NCI-H1694 treated with DMSO at 0.1 percent for 48 hours (cell line): ENCODE measurements at places on chromosomes 3 and 15.

DNA sequence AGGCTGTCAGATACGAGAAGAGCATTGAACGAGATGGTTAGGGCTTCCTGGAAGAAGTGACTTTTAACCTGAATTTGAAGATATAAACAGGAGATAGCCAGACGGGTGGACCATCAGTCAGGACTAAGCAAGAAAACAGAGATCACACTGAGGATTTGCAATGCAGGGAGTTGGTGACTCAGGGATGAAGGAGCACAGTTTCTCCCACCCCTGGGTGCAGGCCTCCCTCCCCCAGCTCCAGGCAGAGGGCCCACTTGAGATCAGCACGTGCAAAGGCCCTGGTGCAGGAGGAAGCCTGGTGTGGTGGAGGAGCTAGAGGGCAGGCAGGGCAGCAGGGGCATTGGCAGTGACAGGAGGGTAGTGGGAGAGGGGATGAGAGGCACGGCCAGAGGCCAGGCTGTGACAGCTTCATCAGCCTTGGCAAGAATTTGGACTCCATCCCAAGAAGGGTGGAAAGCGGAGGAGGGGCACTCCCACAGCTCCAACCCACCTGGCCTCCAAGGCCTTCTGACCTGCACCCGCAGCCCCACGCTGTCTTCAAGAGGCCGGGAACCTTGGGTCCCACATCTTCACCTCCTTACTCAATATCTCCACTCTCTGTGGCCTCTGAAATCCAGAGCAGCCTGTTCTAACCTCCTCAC lies 8.7 kb upstream of the PCSK6 start:
- no peak for DNase-seq

- no peak for DNase-seq
Observed at GRCh38 chr15:75145027-75145841, 56.4 kb upstream of the C15orf39 start.

DNA sequence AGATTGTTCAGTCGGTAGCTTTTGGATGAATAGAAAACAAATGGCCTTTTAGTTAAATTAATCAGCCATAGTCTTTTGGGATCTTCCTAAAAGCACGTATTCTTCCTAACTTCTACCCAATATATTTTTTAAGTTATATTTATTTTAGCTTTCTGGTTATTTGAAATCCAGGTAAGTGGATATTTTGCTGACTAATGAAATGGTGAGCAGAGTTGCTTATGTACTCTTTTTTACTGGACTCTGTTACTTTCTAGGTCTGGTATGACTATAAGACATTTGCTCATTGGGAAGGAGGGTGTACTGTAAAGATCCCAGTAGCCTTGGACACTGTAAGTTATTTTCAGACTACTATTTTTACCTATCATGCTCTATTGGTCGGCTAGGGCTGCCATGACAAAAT lies 13.8 kb upstream of the CAPN3 start:
- DNase-seq = no peak

- no peak for DNase-seq
Observed at GRCh38 chr3:52529376-52530333, 4.0 kb downstream of the NT5DC2 start.

GRCh38 chr3:42012935-42013690 lies 51.2 kb upstream of the ULK4 start:
- no peak for DNase-seq

DNA sequence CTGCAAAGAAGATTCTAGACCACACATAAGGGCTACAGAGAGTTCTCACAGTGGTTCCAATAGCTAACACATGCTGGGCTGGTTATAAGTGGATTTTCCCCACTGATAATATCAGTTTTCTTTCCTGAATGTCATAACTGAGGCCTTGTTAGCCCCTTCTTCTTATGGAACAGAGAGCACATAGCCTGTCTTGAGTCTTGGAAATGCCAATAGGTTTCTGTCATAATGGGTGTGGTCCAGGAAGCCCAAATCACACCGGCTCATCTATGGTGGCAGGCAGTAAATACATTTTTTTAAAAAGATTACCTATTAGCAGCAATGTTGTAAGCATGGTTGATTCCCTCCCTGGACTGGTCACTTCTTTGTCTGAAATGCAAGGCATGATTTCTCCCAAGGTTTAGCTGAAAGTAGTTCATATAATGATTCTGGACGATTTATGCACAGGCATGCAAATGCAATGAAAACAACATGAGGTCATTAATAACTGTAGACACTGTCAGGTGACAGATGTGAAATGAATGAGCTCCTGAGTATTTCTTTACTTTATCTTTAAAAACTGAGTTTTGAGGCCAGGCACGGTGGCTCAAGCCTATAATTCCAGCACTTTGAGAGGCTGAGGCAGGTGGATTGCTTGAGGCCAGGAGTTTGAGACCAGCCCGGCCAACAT lies 67.2 kb upstream of the ATP2C1 start:
- no peak for DNase-seq

GRCh38 chr3:140748903-140749302 lies 71.0 kb downstream of the TRIM42 start:
- no peak for DNase-seq

GRCh38 chr3:38516669-38517068 lies 20.5 kb downstream of the EXOG start:
- no peak for DNase-seq

DNA sequence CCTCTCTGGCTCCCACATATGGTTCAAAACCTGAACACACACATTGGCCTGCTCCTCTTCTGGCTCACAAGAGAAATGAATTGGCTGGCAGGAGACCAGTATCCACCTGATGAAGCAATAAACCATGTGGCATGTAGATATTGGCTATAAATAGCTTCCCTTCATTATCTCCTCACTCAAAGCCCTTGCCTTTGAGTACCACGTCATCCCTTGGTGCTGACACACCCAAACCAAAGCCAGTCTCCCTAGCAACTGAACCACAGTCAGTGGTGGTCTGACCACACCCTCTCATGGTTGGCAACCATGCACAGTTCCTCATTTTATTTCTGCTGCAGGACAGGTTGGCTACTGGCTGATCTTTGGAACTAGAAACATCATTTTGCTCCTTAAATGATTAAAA lies 98.8 kb downstream of the ZNF621 start:
- peak; percentile 2 for DNase-seq

- DNase-seq = no peak
Observed at GRCh38 chr3:24137958-24138875, 193.1 kb downstream of the NR1D2 start.

GRCh38 chr15:92958105-92958504 lies 58.0 kb downstream of the CHD2 start:
- no peak for DNase-seq

- DNase-seq = no peak
Observed at GRCh38 chr3:31412832-31413231, 119.9 kb upstream of the STT3B start.

- DNase-seq = no peak
Observed at GRCh38 chr3:188170461-188171459, 16.8 kb downstream of the LPP start.

GRCh38 chr3:150396956-150397550 lies 11.0 kb upstream of the TSC22D2 start:
- DNase-seq = no peak

DNA sequence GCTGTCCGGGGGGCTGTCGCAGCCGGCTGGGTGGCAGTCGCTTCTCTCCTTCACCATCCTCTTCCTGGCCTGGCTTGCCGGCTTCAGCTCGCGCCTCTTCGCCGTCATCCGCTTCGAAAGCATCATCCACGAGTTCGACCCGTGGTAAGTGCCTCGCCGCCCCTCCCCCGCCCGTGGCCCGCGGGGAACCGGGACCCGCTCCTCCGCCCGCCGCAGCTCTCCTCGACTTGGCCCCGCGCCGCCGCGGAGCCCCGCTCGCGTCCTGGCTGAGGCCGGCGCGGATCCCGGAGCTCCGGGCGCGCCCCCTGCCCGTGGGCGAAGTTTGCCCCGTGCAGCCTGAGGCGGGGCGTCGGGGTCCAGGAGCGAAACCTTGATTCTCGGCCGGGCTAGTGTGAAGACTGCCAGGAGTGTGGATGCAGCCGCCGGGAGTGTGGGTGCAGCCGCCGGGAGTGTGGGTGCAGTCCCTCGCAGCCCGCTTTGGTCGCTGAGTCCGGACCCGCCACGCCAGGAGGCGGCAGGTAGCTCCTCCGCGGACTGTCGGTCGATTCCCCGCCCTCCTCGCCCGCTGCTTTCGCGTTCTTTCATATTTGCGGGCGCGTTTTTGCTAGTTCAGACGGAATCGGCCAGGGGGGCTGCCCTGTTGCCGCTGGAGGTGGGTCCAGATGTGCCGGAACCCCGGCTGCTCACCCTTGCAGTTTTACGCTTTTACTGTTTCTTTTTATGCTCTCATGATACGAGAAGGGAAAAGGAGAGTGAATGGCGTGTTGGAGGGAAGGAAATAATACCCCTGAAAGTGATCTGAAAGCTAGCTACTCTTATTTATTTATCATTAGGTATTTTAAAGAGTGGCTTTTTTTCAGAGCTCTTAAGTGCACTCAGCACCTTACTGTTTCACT lies 692 bp downstream of the STT3B start:
- DNase-seq = no peak

GRCh38 chr3:85455561-85456200 lies 496.9 kb downstream of the CADM2 start:
- DNase-seq = no peak

GRCh38 chr3:97269202-97269601 lies 454.8 kb downstream of the EPHA6 start:
- DNase-seq = no peak

- DNase-seq = no peak
Observed at GRCh38 chr3:168197162-168197561, 101.4 kb upstream of the GOLIM4 start.

GRCh38 chr15:49864251-49864650 lies 243.4 kb downstream of the DTWD1 start:
- DNase-seq = no peak

- no peak for DNase-seq
Observed at GRCh38 chr3:9902372-9903237, at the start of gene IL17RE. Gene IL17RE, plus strand, starts transcription at chr3:9902848. Its CDS starts 85 bp downstream, at chr3:9902933.

- DNase-seq = no peak
Observed at GRCh38 chr3:195265363-195265976, 5.5 kb downstream of the XXYLT1 start.

GRCh38 chr3:4163011-4163410 lies 140.2 kb upstream of the SETMAR start:
- no peak for DNase-seq

GRCh38 chr3:14188041-14188754 lies 9.6 kb downstream of the LSM3 start:
- DNase-seq = no peak

GRCh38 chr3:138338811-138339210 lies 9.2 kb upstream of the NME9 start:
- peak; percentile 30 for DNase-seq

- DNase-seq = peak; percentile 41
Observed at GRCh38 chr3:155744010-155744625, 753 bp downstream of the PLCH1 start.

DNA sequence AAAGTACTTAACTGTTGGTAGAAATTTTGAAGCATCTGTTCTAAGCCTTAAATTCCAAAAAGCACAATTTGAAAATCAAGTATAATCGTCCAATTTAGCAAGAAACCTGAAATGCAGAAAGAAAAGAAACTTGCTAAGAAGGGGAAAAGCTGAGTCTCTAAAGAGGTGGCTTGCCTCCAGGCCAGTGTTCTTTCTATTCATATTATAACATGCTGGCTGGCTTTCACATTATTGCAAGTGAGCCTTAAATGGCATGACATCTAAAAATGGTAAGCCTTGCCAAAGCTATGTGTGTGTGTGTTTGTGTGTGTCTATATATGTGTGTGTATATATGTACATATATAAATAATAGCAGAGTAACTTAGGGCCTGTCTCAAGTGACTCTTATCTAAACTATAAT lies 89.5 kb downstream of the FGF12 start:
- no peak for DNase-seq

GRCh38 chr3:72250725-72251124 lies 465.8 kb upstream of the PROK2 start:
- DNase-seq = no peak

DNA sequence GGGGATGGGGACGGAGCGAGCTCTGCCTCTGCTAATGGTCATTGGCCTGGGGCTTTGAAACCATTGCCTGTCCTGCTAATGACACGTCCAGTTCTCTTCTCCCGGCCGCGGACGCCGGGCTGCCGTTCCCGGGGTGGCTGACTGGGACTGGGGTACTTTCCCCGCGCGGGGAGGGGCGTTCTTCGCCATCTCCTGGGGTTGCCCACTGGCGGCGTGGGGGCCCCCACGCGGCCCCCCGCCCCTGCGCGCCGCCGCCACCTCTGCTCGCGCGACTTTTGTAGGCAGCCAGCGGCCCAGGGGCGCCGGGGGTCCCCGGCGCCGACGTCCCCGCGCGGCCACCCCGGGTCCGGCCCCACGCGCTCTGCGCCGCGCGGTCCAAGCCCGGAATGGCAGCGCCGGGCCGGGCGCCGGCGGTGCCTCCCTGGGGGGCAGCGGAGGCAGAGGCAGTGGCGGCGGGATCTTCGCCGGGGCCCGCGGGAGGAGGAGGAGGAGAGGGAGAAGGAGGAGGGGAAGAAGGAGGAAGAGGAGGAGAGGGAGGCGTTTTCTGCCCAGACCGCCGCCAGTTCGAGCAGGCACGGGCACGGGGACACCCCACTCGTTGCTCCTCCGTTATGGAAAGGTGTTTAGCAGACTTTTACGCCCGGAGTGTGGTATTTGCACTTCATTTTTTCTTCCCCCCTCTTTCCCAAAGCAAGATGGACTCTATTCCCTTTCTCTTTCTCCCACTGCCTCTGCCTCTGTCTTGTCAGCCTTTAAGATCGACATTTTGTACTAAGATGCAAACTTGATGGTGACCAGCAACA lies 2.3 kb downstream of the BBX start:
- no peak for DNase-seq
